ENCODE measurements at places on chromosomes 4 and X.

- no peak for DNase-seq
These were observed 229.3 kb upstream of the NEIL3 start for GRCh38 chr4:177080388-177080787.

DNA sequence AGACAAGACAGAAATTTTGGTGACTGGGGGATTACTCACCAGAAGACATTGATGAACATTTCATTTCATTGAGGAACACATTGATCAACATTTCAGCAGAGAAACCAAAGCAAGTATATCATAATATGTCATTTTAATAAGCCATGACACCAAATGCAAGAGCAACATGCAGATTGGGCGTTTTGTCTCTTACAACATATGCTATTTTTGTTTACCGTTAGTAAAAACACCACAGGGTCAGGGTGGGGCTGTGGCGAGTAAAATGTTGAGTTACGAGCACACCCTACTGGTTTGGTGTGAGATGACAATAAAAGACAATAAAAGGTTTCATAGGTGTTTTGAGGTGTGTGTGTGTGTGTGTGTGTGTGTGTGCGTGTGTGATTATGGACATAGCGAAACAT is 294.5 kb downstream of the PDGFC start:
- peak; percentile 43 for DNase-seq

DNA sequence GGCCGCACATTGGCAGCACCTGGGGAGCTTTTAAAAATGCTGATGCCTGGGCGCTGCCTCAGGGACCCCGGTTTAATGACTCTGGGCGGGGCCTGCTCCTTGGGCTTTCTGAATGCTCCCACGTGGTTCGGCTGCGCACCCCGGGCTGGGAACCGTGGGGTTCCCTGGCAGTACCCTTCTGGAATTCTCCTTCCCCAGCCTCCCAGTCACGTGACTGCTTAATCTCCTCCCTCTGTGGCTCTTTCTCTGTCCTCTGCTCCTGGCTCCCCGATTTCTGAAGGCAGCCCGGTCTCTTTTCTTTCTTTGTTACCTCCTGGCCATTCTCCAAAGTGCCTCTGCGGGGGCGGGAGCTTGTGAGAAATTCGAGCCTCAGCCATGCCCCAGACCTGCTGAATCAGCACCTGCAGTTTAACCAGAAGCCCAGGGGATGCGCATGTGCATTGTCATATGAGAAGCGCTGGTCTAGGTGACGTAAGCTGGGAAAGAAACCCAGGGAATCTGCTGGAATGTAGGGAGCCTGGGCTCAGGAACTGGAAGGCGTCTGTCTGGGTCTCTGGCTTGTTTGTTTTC is 16.6 kb downstream of the CLCN4 start:
- DNase-seq = no peak

- no peak for DNase-seq
These were observed 1973.0 kb upstream of the AGA start for GRCh38 chr4:179415037-179415846.

DNA sequence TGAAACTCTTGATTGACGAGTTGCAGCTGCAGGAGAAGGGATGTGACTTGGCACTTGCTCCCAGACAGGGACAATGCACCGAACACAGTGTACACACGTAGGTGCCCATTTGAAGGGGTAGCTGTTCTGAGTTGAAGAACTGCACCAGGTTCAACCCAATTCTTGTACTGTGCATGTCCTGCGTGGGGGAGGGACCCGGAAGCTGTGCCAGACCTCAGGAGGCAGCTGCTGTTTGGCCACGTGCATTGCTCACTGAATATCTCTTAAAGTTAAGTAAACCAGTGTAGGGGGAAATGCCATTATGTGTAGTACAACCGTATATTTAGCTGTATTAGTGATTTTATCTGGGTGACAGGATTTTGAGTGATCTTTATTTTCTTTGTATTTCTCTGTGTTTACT is 12.0 kb upstream of the RBBP7 start:
- DNase-seq = peak; percentile 33

- DNase-seq = no peak
These were observed 1.5 kb downstream of the N4BP2 start for GRCh38 chr4:40058121-40058520.

- DNase-seq = no peak
These were observed 15.0 kb upstream of the MTNR1A start for GRCh38 chr4:186570193-186570996.

DNA sequence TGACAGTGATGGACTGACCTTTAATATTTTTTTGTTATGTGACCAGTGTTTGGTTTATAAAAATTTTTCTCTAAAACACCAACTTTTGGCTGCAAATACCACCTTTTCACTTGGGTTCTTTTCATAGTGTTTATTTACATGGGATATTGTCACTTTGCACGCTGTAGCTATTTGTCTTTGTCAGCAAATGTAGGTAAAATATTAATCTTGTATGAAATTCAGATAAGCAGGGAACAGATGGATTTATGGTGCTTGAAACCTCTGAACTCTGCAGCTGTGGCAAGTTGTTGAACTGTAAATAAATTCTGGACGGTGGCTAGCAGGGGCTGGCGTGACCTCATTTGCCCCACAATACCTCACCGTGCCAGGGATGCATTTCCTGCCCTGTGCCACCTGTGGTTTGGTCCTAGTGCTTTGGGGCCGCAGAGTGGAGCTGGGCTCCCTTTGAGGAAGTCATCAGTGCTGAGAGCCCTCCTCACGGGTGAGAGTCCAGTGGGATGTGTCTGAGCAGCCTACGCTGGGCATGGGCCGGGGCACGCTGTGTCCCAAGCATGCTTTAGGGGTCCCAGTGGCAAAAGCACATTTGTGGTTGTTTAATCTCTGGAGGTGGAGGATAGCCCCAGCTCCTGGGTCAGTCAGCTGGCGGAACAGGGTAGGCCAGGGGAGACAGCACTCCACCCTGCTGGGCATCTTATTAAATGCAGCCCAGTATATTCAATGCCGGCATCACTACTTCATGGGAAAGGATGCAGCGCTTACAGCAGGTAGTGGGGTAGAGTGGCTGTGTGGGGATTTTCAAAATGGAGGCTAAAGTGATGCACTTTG is 108.6 kb downstream of the TBL1X start:
- no peak for DNase-seq

DNA sequence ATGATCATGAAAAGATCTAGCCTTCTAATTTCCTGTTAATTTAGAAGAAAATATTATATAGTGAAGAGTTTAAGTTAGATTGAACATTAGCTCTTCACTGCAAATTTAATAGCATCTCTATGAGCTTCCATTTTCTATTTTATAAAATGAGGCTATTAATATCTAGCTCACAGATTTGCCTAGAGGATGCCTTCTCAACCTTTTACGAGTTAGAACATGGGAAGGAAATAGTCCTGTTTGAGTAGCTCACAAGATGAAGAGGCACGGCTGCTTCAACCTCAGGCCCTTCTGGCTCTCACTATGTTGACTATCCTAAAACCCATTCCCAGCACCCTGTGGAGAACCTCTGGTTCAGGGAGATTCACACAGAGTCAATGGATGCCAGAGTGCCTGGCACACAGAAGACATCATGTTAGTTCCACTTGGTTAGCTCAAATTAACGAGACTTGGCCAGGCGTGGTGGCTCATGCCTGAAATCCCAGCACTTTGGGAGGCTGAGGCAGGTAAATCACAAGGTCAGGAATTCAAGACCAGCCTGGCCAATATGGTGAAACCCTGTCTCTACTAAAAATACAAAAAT is 97.9 kb upstream of the GUCY1A1 start:
- no peak for DNase-seq

- no peak for DNase-seq
These were observed 21.0 kb upstream of the UGT2B7 start for GRCh38 chr4:69075061-69075792.

DNA sequence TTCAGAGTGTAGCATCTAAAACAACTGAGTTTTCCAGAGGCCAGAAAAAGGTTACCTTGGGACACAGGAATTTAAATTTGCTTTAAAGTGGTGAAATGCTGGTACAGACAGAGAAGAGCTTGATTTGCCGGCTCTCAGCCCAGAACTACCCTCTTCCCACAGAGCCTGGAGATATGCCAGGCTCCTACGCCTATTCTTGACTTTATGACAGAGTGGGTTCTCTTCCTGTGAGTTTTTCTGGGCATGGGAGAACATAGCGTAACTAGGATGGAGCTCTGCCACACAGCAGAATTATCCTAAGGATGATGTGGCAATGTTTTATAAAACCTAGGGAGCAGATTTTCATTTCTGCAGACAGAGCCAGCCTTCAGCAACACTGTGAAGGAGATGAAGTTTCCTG is 241.8 kb downstream of the GRIA3 start:
- DNase-seq = no peak

- DNase-seq = no peak
These were observed 109.2 kb downstream of the DCTD start for GRCh38 chr4:182807767-182808548.

DNA sequence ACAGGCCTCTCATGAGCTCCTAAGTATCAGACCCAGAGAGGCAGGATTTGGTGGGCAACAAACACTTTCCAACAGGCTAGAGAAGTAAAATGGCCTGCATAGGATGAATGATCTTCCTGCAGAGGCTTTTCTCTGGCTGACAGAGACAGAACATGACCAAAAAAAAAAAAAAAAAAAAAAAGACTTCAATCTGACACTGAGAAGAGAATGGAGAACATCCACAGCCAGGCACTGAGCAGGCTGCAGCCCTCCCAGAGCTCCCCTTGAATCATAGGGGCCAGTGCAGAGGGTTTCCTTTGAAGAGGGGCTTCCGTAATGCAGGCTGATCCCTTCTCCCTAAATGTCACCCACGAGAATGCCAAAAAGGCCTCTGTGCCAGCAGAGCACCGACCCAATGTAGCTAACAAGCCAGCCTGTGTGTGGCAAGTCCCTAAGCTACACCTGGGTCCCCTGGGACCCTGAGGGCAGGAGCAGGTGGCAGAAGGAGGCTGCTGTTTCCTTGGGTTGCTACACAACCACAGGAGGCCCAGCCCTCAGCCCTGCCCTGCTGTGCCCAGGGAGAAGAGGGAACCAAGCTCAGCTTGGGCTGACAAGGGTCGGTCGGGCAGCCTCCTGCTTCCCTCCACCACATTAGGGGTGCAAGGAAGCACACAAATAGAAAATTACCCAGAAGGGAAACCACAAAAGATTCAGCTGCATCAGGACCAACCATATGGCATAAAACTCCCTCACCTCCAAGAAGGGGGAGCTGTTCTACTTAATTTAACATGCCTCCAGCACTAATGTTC is 55.6 kb downstream of the MAP7D2 start:
- DNase-seq = no peak

DNA sequence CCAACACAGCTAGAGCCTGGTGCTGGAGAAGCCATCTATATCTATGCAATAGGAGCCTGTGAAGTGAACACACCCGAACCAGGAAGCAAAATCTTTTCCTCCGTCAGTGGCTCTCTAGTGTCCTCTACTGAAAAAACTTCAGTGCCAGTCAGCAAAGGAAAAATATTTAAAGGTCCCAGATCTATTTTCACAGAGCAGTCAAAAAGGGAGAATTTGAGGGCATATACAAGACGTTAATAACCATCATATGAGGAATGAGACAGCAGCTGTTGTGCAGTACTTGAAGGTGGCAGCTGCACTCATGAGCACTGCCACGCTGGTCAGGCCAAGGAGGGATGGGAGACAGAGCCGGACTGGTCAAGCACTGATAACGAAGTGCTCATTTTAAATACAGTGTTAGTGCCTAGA is 14.4 kb downstream of the MCUB start:
- DNase-seq = no peak

DNA sequence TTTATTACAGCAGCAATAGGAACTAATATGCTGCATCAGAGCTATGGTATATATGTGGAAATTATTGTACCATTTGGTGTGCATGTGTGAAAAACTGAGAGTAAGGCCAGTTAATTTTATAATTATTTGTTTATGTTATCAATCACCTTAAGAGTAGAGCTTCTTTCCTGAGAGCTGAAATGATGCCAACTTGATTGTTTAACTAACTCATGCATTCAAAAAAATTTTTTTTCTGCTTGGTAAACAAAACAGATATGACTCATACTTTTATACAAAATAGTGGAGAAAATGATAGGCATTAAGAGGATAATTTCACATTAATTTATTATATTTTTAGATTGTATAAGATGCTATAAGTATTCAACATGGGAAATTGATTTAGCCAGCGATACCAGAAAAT is 622.7 kb downstream of the RAPGEF2 start:
- DNase-seq = no peak

DNA sequence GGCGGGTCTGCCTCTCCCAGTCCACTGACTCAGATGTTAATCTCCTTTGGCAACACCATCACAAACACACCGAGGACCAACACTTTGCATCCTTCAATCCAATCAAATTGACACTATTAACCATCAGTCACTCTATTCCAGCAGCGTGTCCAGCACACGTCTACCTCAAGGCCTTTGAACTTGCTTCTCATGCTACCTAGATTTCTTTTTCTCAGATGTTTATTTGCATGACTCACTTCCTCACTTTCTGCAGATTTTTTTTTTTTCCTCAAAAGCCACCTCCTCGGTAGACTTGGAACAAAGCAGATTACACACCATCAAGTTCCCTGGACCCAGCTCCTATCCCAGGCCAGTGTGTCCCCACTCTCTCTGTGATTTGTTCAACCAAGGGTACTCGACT is 49.5 kb downstream of the SUPT20HL2 start:
- no peak for DNase-seq
